ENCODE measurements at places on chromosomes 1 and 21. TPM values are rescaled to one million over a fixed set of nuclear protein-coding genes. Genes with fewer than 3 reads are reported as not detected.

SH3BP5L gene
- 22.4 TPM for total RNA-seq

COL8A2 gene
- 2.0 TPM for total RNA-seq

TCEA3 gene
- total RNA-seq, result 19.6 TPM

GPR3 gene
- 0.09 TPM for total RNA-seq

TNNI3K gene
- 1.1 TPM for total RNA-seq

TRIM67 gene
- total RNA-seq, result not detected

PLPPR4 gene
- total RNA-seq, result 0.43 TPM
